AG08395 (cell line): ENCODE measurements at places on chromosomes 7 and 10.

GRCh38 chr7:123242467-123243092 is 42.8 kb upstream of the SLC13A1 start:
- DNase-seq = no peak

- no peak for DNase-seq
Observed at GRCh38 chr10:1160561-1161314, 104.6 kb downstream of the WDR37 start.

GRCh38 chr7:149716932-149717307 is 56.5 kb downstream of the ZNF467 start:
- DNase-seq = no peak

DNA sequence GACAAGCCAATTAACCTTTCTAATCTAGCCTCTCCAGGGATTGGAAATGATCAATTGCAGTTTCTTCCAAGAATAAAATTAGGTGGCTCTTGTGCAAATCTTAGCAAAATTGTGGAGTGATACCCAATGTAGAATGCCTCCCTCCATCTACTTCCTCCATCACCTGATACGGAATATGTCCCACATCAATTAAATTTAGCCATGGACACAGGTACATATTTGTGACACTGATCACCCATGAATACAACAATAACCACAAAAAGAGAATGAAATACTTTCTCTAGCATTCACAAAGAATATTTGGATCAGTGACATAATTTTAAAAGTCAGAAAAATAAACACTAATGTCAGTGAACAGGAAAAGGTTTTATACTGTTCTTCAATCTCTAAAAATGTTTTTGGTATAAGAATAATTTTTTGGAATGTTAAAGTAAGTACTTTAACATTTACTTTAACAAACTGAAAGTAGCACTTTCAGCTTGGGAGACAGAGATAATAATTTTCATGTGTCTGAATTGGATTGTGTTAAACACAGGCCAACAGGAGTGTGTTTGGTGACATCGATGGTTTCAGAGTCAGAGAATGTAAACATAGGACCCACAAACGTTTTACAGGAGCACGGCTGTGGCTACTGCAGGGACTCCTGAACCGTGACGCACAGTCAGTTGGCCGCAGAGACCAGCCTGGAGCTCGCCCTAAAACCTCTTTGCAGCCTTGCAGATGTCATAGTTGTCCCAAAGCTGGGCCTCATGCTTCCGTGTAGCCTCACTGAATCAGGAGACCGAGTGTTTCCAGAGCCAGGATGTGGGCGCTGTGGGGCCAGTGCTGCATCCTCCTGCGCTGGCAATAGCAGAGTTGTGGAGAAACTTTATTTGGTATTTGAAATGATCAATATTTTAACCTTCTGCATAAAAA is 7.2 kb downstream of the RBM20 start:
- DNase-seq = peak; percentile 94

DNA sequence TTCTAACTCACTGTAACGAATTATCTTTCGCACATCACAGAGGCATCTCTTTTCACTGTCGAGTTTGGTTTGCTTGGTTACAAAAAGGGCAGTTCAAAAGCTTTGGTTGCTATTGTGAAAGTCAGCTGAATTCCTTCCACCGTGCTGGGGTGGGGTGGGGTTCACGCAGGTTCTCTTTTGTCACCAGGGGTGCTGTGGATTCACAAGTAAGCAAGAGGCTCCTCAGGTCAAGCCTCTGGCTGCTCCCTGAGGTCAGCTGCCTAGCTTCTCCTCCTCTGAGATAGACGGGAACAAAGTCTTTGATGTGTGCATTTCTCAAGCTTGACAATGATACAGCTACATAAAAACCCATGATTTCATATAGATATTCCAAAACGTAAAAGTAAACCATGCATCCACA is 47.7 kb downstream of the EGFR start:
- DNase-seq = peak; percentile 61

DNA sequence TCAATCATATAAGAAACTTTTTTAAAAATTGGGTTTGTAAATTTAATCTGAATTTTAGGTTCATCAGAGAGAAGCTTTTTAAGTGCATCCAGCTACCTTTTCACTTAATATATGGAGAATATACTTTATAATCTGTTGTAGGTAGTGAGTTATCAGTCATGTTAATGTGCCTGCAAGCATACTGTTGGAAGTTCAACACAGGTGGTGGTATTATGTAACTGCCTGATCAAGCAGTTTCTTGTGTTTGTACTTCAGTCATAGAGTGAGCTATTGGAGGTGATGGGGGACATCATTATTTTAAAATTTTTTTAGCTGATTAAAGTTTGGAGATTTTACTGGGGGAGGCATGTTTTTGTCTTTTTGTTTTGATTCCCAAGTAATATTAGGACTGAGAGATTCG is 2.5 kb downstream of the TNKS2 start:
- DNase-seq = no peak

DNA sequence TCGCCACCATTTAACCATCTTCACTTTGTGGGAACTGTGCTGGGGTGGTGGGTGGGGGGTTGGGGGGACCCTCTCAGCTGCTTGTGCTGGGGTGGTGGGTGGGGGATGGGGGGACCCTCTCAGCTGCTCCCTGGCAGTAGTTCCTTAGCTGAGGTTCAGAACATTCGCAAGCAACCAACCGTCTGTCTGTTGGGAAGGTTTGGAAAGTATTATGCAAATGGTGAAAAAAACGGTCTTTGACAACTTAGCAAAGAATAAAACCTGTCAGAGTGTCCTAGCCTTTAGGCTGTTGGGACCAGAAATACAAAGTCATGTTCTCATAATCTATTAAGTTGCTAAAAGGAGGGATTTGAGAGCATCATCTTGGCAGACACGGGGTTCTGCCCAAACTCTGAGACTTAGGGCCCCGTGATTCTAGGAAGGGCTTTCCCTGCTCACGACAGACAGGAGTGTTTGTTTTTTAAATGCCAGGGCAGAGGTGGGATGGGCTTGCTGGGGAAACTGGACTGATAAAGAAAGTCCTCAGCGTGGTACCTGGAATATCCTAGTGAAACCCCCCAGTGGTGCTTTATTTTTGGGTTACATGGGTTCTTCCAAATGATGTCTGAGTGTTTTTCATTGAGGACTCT is 14.1 kb upstream of the SRGN start:
- DNase-seq = no peak

DNA sequence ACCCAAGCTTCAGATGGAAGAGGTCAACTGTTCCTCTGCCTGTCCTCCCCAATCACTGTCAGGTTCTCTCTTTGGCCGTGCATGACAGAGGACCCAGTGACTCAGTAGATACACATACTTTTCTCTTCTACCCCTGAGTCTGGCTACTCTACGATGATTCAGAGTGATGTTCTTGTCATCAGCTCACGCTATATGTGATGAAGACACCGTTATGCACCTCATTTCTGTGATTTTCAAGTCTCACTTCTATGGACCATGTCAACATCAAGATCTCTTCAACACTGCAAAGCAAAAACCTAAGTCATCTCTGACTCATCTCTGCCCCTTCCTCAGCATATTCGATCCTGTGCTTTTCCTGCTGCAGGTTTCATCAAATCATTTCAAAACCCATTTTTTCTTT is 76.6 kb upstream of the DGKI start:
- peak; percentile 70 for DNase-seq

- no peak for DNase-seq
Observed at GRCh38 chr10:19347621-19348020, 299.0 kb downstream of the MALRD1 start.
